ENCODE measurements at places on chromosomes 2 and 18.
A peak's percentile ranks its signal among the peaks of the same experiment; 100 is the strongest.

- DNase-seq = no peak
Observed at GRCh38 chr2:11325961-11326676, 18.3 kb downstream of the ROCK2 start.

GRCh38 chr2:139271149-139271548 lies 491.0 kb upstream of the NXPH2 start:
- no peak for DNase-seq

GRCh38 chr18:21998486-21998885 lies 170.9 kb upstream of the GATA6 start:
- DNase-seq = no peak

DNA sequence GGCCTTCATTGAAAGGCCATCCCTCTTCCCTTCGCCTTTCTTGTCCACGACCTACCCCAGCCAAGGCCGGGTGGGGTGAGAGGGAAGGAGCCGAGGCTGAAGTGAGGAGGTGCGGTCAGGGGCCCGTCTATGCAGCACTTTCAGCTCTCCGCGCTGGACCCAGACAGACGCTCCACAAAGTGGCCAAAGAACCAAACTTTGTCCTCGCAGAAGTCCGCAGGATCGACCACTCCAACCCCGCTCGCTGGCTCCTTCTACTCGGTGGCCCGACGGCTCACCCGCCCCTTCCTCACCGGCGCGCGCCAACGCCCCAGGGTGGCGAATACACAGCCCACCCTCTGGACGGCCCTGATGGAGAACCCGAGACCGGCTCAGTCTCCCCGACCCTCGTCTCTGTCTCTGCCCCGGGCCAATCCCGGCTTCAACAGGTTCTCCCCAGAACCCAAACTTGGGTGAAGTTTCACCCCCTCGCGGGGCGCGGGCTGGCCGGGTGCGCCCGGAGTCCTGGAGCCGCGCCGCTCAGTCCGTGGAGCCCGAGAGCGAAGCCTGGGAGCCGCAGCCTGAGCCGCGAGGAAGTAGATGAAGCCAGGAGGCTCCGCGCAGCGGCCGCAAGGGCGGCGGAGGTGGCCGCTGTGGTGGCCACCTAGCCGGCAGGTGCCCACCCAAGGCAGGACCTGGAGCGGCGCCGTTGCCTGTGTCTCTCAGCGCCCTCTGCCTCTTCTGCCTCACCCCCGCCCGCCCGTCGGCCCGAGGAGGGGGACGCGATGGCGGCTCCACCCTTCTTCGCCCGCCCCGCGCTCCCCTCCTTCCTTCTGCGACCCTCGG lies 26.7 kb upstream of the ALPP start:
- no peak for DNase-seq

- DNase-seq = no peak
Observed at GRCh38 chr2:230327418-230328154, 593 bp downstream of the SP140L start.

GRCh38 chr18:59340817-59341216 lies 18.2 kb downstream of the LMAN1 start:
- no peak for DNase-seq

GRCh38 chr18:21257386-21257785 lies 15.4 kb downstream of the GREB1L start:
- peak; percentile 67 for DNase-seq

DNA sequence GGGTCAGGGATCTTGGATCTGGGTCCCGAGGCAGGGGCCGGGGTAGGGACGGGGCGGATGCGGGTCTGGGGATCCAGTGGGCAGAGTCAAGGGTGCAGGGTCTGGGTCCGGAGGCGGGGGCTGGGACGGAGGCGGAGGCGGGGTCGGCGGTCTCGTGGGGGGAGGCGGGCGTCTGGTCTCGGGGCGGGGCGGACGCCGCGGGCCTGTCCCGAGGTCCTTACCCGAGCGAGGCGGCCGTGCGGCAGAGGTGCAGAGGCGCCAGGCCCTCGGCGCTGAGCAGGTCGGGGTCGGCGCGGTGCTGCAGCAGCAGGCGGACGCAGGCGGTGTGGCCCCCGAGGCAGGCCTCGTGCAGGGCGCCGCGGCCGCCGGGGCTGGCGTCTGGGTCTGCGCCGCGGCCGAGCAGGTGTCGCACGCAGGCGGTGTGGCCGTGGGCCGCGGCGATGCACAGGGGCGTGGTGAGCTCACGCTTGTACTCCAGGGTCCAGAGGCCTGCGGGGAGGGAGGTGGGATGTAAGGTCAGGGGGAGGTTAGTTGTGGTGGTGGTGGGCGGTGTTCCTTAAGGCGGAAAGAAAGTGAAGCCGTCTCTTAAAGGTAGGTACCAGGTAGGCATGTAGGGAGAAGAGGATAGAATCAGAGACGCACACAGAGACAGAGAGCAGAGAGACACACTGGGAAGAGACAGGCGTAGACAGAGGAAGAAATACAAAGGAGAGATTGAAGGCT lies 26.6 kb downstream of the ASB18 start:
- DNase-seq = no peak

DNA sequence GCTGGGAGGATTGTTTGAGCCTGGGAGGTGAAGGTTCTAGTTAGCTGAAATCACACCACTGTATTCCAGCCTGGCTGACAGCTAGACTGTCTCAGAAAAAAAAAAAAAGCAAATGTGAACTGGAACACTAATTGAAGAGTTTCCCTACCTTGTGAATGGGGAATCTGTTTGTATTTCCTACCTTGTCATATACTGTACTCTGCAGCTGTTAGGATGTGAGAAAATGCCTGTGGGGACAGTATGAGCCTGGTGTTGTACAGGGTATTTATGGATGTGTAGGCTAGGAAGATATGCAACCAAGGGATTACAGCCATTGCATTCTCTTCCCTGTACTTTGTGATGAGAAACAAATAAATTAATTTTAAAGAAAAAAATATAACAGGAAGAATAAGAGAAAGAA lies 113.3 kb upstream of the FAM117B start:
- no peak for DNase-seq

DNA sequence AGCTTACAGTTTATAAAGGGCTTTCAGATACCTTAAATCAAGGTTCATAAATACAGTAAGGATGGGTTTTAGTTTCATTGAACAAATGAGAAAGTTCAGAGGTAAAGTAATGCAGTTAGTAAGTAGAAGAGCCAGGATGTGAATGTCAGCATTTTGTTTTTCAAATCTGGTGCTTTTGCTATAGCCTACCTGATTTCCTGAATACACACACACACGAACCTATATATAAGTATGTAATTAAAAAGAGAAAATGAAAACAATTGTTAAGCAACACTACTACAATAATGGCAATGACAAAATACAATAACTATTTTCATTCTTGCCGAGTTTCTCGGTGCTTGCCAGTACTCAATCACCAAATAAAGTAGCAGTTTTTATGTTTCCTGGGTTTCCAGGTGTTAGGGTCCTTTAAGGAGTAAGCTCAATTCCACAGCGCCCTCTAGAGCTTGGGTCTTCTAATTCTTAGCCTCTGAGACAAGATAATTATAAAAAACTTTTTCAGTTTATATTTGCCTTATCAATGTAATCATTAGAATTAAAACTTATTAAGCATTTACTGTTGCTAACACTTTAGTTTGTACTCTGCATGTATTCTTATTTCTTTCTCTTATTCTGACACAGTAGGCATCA lies 512.9 kb upstream of the ACVR2A start:
- DNase-seq = peak; percentile 14

- DNase-seq = peak; percentile 96
Observed at GRCh38 chr2:25342372-25343186, 854 bp upstream of the DNMT3A start.

DNA sequence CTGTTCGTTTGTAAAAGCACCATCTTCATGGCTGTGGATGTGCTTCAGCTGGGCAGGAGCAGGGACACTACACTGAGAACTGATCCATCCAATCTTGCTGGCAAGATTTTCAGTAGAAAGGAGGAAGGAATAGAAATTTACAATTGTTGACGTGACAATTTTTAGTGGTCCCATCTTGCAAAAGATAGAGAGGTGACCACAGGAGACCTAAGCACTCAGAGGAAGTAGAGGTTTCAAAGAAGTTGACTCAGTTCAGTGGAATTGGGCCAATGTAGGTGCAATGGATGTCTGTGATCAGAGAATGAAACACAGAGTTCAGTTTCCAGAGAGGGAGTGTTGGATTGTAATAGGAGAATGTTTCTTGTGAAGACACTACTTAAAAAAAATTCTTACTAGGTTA lies 1.4 kb downstream of the UGT1A5 start:
- no peak for DNase-seq

GRCh38 chr2:23554054-23554697 lies 169.2 kb downstream of the KLHL29 start:
- no peak for DNase-seq

DNA sequence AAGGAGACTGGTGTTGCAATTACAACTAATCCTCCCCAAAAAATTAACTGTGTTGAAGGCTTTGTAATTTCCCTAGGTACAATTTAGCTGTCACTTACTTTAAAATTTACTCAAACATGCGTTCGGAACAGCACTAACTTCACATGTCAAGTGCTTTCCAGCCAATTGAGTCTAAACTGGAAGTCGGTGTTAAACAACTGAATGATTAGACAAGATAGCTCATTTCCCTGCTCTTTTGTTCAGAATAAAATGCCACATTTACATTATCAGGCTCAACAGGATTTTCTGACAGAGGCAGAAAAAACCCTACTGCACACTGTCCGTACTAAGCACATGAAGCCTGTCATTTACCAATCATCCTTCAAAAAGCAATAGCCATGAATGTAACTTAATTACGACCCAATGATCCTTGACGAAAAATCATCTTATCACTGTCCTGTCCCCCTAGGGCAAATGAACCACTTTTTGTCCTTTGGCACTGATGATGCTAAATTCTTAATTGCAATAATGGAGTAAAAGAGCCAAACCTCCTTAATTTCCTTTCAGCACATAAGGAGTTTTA lies 56.0 kb downstream of the LRPPRC start:
- no peak for DNase-seq

- no peak for DNase-seq
Observed at GRCh38 chr2:96099861-96100798, 16.2 kb downstream of the ADRA2B start.

- DNase-seq = peak; percentile 82
Observed at GRCh38 chr2:60550178-60550983, 3.1 kb downstream of the BCL11A start.

GRCh38 chr2:117537032-117537431 lies 277.5 kb upstream of the DDX18 start:
- DNase-seq = no peak

DNA sequence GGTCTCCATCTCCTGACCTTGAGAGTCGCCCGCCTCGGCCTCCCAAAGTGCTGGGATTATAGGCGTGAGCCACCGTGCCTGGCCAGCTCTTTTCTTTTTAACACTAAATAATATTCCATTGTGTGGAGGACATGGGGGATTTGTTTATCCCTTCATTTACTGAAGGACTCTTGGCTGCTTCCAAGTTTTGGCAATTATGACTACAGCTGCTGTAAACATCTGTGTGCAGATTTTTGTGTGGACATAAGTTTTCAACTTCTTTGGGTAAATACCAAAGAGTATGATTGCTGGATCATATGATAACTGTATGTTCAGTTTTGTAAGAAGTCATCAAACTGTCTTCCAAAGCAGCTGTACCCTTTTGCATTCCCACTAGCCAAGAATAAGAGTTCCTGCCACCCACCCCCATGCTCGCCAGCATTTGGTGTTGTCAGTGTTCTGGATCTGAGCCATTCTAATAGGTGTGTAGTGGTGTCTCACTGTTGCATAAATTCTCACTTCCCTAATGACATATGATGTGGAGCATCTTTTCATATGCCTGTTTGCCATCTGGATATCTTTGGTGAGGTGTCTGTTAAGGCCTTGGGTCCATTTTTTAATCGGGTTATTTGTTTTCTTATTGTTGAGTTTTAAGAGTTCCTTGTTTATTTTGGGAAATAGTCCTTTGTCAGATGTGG lies 52.2 kb downstream of the TNFRSF11A start:
- no peak for DNase-seq

- DNase-seq = no peak
Observed at GRCh38 chr2:28905533-28905932, 11.1 kb downstream of the WDR43 start.

DNA sequence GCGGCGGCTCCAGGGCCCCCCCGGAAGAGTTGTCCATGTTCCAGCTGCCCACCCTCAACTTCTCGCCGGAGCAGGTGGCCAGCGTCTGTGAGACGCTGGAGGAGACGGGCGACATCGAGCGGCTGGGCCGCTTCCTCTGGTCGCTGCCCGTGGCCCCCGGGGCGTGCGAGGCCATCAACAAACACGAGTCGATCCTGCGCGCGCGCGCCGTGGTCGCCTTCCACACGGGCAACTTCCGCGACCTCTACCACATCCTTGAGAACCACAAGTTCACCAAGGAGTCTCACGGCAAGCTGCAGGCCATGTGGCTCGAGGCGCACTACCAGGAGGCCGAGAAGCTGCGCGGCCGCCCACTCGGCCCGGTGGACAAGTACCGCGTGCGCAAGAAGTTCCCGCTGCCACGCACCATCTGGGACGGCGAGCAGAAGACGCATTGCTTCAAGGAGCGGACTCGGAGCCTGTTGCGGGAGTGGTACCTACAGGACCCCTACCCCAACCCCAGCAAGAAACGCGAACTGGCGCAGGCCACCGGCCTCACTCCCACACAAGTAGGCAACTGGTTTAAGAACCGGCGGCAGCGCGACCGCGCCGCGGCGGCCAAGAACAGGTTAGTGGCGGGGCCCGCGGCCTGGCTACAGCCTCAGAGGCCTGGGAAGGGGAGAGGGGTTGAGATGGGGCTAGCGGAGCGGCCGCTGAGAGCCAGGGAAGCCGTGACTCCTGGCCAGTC lies 965 bp downstream of the SIX3 start:
- DNase-seq = no peak

DNA sequence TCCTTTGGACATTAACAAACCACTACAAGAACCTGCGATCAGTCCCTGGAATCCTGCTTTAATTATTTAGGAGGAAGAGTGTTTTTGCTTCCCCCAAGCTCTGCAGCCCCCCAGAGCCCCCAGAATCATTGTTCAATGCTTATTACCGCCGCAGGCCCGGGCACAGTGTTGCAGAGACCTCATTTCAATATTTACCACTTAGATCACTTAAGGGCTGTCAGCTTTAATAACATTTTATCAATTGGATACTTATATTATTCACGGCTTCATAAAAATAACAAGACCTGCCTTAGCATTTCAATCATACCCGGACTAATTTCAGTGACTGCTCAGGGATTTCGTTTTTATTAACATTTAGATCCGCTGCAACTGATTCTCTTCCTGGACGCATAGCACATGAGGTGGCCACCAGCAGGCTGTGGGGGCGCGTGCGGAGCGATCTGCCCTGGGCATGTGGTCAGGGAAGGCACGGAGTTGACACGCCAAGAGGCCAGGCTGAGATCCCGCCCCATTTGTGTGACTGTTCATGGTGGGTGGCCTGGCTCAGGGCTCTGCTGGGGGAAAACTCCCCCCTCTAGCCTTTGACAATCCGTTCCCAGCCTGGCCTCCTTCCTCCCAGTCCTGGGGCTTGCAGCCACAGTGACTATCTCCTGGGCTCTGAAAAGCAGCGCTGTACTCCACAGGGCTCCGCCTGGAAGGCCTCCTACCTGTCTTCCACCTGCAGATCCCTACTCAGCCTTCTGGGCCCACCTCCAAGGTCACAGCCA lies 267.6 kb downstream of the SRBD1 start:
- DNase-seq = no peak

DNA sequence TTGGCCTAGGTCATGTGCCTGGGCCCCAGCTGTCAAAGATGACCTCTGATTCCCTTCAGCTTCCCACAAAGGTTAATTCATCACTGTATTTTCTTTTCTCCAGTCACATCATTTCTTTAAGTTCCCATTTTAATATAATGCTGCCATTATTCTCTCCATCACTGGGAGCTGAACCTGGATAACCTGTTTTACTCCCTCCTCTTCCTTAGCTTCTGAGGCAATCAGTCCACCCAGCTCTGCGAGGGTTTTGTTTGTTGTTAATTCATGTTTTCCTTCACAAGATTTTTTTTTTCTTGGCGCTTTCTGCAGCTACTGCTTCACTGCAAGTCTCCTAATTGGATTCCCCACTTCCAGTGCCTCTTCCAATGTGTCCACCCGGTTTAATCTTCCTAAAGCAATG lies 5.1 kb upstream of the EML4 start:
- DNase-seq = no peak

Measured in urothelium cell line (cell line).